ENCODE measurements at places on chromosomes 1 and 21.

- DNase-seq = no peak
Measured at GRCh38 chr1:20072771-20073170, 2.8 kb downstream of the PLA2G5 start.

GRCh38 chr1:159266832-159267231, 35.3 kb upstream of the FCER1A start:
- DNase-seq = no peak

- no peak for DNase-seq
Measured at GRCh38 chr1:53949023-53949990, 3.2 kb downstream of the LRRC42 start.

DNA sequence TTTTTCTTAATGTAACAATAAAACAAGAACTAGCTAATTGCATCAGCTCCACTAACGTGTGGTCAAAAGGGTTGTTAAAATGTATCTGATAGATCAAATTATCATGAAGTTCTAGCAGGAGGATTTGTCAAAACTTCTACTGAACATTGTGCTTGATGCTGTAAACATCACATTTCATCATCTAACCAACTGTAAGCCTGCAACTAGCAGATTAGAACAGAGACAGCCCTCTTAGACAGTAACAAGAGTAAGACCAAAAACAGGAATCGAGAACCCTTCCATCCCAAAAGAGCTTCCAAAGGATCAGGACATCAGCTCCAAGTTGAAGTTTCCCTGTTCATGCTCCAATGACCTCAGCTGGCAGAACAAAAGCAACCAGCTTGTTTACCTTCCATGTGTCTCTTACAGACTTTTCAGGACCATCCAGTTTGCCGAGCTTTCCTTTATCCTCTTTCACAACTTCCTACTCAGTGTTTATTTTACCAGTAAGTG, 44.6 kb downstream of the NIBAN1 start:
- DNase-seq = no peak
